Activated CD8-positive, alpha-beta T cell treated with anti-CD3 and anti-CD28 coated beads for 36 hours (primary cell): ENCODE measurements at places on chromosomes 4 and X. TPM values are rescaled to one million over a fixed set of nuclear protein-coding genes. Genes with fewer than 3 reads are reported as not detected.

- peak; percentile 94 for DNase-seq
- H3K4me3 ChIP-seq, result peak within 1 kb of the TSS; percentile 96
- H3K27me3 ChIP-seq, result no peaks in the 10 kb centered on the region
- H3K36me3 ChIP-seq, result peaks cover 66% of the 10 kb centered on the region
Observed at GRCh38 chrX:48918643-48919340, at the start of gene PIM2. PIM2 (minus strand) TSS chrX:48919024; CDS start chrX:48918834, 190 bp downstream.

DNA sequence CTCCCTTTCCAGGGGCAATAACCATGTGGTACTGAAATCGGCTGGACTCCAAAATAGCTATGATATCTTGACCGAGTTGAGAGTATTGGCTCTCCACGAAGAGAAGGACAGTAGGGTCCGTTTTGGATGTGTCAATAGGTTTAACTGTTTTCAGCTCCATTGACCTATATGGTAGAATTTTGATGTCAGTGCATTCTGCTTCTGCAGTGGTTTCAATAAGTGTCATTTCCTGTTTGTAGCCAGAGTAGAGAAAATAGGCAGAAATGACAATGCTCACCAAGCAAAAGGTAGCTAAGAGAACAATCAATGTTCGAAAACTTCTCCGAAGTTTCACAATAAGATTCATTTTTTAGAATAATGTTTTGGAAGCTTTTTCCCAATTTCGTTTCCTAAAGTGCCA, 36.7 kb downstream of the NDST4 start:
- no peaks in the 10 kb centered on the region for H3K36me3 ChIP-seq
- no peaks in the 10 kb centered on the region for H3K27me3 ChIP-seq
- H3K4me3 ChIP-seq, result no peak overlapping the region

GRCh38 chr4:107006218-107006617, 29.9 kb downstream of the DKK2 start:
- no peak overlapping the region for H3K4me3 ChIP-seq
- no peak for DNase-seq
- no peaks in the 10 kb centered on the region for H3K27me3 ChIP-seq
- H3K4me1 ChIP-seq, result no peaks in the 10 kb centered on the region

GRCh38 chrX:25002661-25003020, 13.1 kb downstream of the ARX start:
- no peak for DNase-seq
- no peak overlapping the region for H3K27ac ChIP-seq
- peak overlapping the region; percentile 47 for H3K4me3 ChIP-seq
- H3K27me3 ChIP-seq, result peaks cover 33% of the 10 kb centered on the region
- H3K4me1 ChIP-seq, result peaks cover 12% of the 10 kb centered on the region
- no peaks in the 10 kb centered on the region for H3K36me3 ChIP-seq

- no peak for DNase-seq
- H3K27ac ChIP-seq, result no peak overlapping the region
- no peaks in the 10 kb centered on the region for H3K27me3 ChIP-seq
- no peak overlapping the region for H3K4me3 ChIP-seq
Observed at GRCh38 chr4:1576961-1577821, 106.9 kb downstream of the FAM53A start.

- DNase-seq, result no peak
- no peaks in the 10 kb centered on the region for H3K27me3 ChIP-seq
- H3K27ac ChIP-seq, result peak overlapping the region; percentile 90
- peaks cover 54% of the 10 kb centered on the region for H3K4me1 ChIP-seq
- peak overlapping the region; percentile 7 for H3K4me3 ChIP-seq
- peaks cover 43% of the 10 kb centered on the region for H3K36me3 ChIP-seq
Observed at GRCh38 chrX:79231662-79232061, 87.2 kb downstream of the GPR174 start.

Gene GAGE12F
- not detected for total RNA-seq

DNA sequence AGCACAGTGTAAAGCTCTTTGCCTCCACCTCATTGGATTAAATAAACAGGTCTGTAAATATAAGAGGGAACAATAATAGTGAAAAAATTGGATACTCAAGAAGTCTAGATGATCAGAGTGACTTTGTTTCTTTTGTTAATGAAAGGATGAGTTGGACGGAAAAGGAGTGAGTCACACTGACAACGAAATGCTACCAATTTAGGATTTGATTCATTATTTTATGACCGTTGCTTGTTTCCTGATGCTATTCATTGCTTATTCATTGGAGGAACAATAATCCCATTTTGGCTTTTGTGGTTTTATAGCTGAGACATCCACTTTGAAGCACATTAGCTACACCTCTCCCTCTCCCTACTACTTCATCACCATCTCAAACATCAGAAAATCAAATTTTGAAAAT, 74.4 kb upstream of the DYNLT3 start:
- H3K4me3 ChIP-seq, result no peak overlapping the region
- no peaks in the 10 kb centered on the region for H3K4me1 ChIP-seq

Gene HMGN5
- 4.3 TPM for total RNA-seq

Gene ZFP92
- 1.2 TPM for total RNA-seq

GRCh38 chr4:39613093-39613656, 25.5 kb downstream of the SMIM14 start:
- peaks cover 11% of the 10 kb centered on the region for H3K4me1 ChIP-seq
- no peaks in the 10 kb centered on the region for H3K36me3 ChIP-seq
- H3K27ac ChIP-seq, result no peak overlapping the region
- H3K4me3 ChIP-seq, result no peak overlapping the region

Gene GLUD2
- 0.81 TPM for total RNA-seq

DNA sequence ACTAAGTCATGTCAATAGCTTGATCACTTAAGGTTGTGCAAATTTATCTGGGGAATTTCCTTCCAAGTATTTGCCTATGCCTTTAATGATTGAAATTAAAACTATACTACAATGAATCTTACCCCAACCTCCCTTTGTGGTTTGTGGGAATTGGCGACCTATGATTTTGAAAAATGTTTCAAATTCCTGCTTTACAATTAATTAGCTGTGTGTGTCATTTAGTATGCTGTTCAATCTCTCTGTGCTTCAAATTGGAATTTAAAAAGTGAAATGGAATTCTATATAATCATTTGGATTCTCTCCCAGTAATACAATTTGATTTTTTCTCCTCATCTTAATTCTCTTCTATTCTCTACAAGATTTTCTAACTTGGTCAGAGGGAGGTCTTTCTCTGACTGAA, 2319.5 kb downstream of the ARAP2 start:
- H3K4me1 ChIP-seq, result no peaks in the 10 kb centered on the region
- H3K27me3 ChIP-seq, result no peaks in the 10 kb centered on the region
- H3K4me3 ChIP-seq, result no peak overlapping the region
- H3K27ac ChIP-seq, result no peak overlapping the region

- H3K4me3 ChIP-seq, result no peak overlapping the region
- no peak overlapping the region for H3K27ac ChIP-seq
- DNase-seq, result no peak
- H3K4me1 ChIP-seq, result no peaks in the 10 kb centered on the region
- H3K36me3 ChIP-seq, result no peaks in the 10 kb centered on the region
- H3K27me3 ChIP-seq, result no peaks in the 10 kb centered on the region
Observed at GRCh38 chr4:86855572-86855971, 6.4 kb upstream of the SLC10A6 start.

Gene TLR6
- total RNA-seq, result 1.6 TPM

- no peaks in the 10 kb centered on the region for H3K36me3 ChIP-seq
- H3K27me3 ChIP-seq, result peaks cover 1% of the 10 kb centered on the region
- no peak overlapping the region for H3K4me3 ChIP-seq
Observed at GRCh38 chrX:19156186-19156585, 33.9 kb upstream of the ADGRG2 start.

DNA sequence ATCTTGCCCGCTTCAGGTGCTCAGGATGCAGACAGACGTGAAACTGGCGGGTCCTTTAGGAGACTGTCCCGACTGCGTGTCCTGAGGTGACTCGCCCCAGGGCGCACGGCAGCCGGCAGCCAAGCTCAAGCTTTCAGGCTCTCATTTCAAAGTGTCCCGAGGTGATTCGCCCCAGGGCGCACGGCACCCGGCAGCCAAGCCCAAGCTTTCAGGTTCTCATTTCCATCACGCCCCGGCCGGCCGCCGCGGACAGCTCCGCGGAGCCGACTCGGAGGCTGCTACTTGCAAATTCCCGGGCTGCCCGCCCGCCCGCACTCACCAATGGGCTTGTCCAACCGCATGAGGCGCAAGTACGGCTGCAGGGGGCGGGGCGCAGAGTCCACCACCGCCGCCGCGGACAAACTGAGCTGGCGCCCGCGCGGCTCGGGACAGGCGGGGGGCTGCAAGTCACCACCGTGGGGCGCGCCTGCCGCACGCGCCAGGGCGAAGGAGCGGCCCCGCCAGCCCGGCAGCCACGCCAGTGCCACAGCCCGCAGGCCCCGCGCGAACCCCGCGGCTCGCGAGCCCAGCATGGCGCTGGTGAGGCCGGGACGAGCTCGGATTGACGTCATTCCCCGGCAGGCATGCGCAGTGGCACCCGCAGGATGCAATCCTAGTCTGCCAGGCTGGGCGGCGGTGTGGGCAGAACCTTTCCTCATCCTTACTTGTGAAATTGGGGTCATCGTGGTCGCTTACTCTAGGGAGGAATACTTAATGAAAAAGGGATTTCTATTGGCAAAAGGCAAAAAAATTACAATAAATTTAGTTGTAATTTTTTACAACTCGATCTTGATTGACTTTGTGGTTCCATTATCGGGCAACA, at the start of gene COQ2:
TSS of gene COQ2 (minus strand) at position 606 of the 862 bp plus-strand sequence. CDS start at position 572, 34 bp downstream.
- H3K27ac ChIP-seq, result peak within 1 kb of the TSS; percentile 99
- no peaks in the 10 kb centered on the region for H3K27me3 ChIP-seq
- peaks cover 43% of the 10 kb centered on the region for H3K4me1 ChIP-seq
- peak within 1 kb of the TSS; percentile 87 for H3K4me3 ChIP-seq
- DNase-seq, result peak; percentile 95

GRCh38 chrX:132037479-132037993, 14.4 kb downstream of the STK26 start:
- DNase-seq, result no peak
- H3K4me1 ChIP-seq, result peaks cover 67% of the 10 kb centered on the region
- H3K27me3 ChIP-seq, result no peaks in the 10 kb centered on the region
- H3K27ac ChIP-seq, result no peak overlapping the region

DNA sequence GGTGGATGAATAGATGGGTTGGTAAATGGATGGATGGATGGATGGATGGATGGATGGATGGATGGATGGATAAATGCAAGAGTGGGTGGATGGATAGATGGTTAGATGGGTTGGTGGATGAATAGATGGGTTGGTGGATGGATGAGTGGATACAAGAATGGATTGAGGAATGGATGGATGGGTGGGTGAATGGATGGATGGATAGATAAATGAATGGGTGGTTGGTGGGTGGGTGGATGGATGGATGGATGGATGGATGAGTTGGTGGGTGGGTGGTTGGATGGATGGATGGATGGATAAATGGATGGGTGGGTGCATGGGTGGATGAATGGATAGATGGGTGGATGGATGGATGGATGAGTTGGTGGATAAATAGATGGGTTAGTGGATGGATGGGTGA, 13.8 kb upstream of the CRLF2 start:
- H3K4me1 ChIP-seq, result peaks cover 5% of the 10 kb centered on the region
- no peak for DNase-seq
- H3K4me3 ChIP-seq, result no peak overlapping the region

DNA sequence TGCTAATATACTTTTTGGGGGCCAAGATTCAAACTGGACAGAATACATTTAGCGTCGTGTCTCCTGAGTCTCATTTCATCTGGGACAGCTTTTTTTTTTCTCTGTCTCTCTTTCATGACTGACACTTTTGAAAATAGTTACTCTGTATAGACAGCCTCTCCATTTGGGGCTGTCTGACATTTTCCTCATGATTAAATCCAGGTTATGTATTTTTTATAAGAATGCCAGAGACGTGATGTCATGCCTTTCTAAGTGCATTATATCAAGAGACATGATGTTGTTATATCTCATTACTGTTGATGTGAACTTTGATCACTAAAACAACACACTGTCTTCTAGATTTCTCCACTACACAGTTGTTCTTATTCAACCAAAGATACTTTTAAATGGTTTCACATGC, 199.0 kb downstream of the BANK1 start:
- DNase-seq, result no peak
- no peak overlapping the region for H3K27ac ChIP-seq
- H3K4me1 ChIP-seq, result no peaks in the 10 kb centered on the region
- H3K27me3 ChIP-seq, result peaks cover 2% of the 10 kb centered on the region

DNA sequence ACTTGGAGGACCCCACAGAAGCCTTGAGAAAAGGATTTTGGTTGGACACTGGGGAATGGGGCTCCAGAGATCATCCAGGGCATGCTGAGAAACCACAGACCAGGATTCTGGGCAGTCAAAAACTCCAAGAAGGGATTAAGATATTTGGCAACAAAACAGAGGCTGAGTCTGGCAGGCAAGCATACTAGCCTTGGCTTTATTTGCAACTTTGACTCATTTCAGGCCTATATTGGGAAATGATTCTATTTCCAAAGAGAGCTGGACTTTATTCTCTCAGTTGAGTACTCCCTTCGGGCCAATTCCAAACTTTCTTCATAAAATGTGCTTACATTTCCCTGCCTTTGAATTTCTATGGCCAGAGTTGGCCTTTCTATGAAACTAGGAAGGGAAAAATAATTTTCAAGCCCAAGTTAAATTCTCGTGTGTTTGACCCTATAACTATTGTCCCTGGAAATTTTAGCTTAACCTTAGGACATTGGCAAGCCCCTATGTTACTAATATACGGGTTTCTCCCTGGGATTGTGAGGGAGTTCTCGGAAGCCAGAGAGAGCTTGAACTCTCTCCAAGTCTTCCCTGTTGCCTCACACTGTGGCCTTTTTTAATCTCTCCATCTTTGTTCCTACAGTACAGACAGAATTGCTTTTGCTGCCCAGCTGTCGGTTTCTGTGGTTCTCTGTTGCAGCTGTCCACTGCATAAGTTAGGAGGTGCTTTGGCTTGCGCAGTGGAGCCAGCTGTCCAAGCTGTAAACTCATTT, 112.6 kb upstream of the FAM9A start:
- no peak for DNase-seq
- H3K27me3 ChIP-seq, result peaks cover 3% of the 10 kb centered on the region
- H3K36me3 ChIP-seq, result no peaks in the 10 kb centered on the region
- H3K27ac ChIP-seq, result no peak overlapping the region
- H3K4me3 ChIP-seq, result no peak overlapping the region

Gene LGI2
- not detected for total RNA-seq

DNA sequence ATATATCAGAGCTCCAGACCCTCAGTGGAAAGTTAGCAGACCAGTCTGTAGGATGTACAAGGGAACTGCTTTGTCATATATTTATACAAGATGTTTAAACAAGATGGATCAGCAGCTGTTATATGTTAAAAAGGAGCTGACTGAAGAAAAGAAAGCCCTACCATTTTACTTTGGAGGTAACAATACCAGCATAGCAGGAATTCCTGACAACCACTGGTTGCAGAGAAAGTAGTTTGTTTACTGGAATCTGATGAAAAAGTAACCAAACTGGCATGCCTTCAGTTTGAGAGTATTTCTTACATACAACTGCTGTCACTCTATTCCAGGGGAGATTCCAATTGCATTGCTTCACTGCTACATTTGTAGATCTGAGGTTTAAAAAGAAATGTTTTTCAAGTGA, 49.5 kb upstream of the GABRQ start:
- no peaks in the 10 kb centered on the region for H3K4me1 ChIP-seq
- no peak overlapping the region for H3K27ac ChIP-seq
- no peak for DNase-seq
- no peak overlapping the region for H3K4me3 ChIP-seq

DNA sequence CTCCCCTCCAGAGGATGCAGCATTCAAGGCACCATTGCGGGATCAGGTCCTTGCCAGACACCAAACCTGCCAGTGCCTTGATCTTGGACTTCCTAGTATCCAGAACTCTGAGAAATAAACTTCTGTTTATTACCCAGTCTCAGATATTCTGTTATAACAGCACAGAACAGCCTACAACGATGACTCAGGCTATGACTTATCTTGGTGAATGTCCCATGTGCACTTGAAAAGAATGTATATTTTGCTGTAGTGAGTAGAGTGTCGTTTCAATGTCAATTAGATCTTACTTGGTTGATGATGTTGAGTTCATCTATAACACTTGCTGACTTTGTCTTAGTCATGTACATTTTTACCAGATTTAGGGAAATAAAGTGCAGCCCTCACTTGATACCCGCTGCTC, 34.5 kb upstream of the PGRMC1 start:
- H3K27ac ChIP-seq, result no peak overlapping the region
- no peak overlapping the region for H3K4me3 ChIP-seq
- peaks cover 4% of the 10 kb centered on the region for H3K4me1 ChIP-seq
- no peak for DNase-seq
- no peaks in the 10 kb centered on the region for H3K36me3 ChIP-seq

Gene ETDA
- not detected for total RNA-seq
